ENCODE measurements at places on chromosomes 16 and 17.
A peak's percentile ranks its signal among the peaks of the same experiment; 100 is the strongest.

DNA sequence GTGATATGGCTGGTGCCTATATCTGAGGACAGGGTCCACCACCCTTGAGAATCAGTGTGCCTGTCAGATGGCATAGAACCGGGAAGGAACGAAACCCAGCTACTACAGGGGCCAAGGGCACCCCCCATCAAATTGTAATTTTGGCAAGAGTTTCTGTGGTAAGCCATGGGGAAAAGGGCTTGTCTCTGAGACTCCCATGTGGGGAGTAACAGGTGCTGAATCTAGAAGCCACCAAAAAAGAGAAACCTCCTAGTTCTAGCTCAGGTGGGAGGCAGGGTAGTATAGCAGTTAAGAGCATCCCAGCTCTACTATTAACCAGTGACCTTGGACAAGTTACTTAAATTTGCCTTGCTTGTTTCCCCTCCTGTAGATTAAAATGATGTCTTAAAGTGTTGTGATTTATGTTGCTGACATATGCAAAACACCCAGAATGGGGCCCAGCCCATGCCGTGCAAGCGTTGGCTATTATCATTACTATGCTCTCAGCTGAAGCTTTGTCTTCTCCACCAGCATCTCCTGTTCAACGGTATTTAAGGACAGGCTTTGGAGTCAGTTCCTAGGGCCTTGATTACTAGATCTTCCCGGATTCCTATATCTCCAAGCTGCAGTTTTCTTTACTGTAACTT lies 210.7 kb upstream of the NLRP1 start:
- no peak for DNase-seq

GRCh38 chr17:16986391-16986790 lies 14.5 kb upstream of the TNFRSF13B start:
- DNase-seq: no peak

DNA sequence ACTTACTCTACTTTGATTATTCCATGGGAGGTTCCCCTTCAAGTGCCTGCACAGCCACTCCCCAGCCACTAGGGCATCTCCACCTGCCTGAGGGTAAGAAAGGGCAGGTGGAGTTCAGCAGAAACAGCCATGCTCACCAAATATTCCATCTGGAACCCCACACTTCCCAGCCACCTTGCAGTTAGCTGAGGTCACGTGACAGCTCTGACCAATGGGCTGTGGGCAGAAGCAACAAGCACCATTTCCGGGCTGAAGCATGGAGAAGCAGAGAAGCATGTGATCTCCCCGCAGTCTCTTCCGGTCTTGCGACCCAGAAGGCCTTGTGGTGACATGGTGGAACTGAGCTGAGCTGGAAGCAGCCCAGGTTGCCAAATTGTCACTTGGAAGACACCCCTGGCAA lies 108.6 kb downstream of the CCT6B start:
- no peak for DNase-seq

DNA sequence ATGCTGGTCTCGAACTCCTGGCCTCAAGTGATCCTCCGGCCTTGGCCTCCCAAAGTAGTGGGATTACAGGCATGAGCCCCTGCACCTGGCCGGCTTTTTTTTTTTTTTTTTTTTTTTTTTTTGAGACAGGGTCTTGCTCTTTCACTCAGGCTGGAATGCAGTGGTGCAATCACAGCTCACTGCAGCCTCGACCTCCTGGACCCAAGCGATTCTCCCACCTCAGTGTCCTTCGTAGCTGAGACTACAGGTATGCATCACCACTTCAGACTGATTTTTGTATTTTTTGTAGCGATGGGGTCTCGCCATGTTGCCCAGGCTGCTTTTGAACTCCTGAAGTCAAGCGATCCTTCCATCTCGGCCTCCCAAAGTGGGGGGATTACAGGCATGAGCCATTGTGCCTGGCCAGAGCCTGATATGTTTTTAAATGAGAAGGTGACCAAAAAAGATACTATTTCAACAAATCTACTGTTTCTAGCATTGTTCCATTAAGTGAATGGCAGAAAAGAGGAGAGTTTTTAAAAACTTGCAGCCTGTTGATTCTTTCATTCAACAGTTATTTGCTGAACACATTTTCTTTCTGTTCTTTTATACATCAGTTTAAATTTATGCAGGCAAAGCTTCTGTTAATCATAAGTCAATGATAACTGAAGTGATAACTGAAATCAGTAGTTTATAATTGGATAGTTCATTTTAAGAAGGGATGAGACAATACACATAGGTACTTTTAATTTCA lies 3.2 kb upstream of the SRSF1 start:
- no peak for DNase-seq

DNA sequence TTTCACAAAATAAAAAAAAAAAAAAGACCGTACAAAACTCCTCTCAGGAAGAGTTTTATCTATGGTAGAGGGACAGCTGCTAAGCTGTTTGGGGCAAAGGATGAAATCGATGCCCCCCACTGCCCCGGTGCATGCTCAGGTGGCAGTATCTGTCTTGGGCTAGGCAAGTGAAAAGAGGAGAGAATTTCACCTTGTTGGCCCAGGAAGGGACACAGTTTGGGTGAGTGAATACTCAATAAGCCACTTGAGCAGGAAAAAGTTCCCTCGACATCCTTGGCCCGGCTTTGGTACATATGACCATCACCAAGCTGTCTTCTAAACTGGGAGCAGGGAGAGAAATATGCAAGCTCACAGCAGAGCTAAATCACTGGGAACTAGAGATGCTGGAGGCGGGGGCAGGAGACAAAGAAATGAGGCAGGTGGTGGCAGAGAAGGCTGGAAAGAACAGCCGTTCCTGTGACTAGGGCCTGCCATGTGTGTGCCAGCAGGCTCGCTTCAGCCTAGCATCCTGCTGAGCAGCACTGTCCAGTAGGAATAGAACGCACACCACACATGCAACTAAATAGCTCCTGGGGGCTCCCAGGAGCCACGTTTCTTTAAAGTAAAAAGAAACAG lies 8.2 kb upstream of the EIF1 start:
- DNase-seq: no peak

- DNase-seq: no peak
Measured at GRCh38 chr16:85105475-85105874, 6.8 kb downstream of the CIBAR2 start.

DNA sequence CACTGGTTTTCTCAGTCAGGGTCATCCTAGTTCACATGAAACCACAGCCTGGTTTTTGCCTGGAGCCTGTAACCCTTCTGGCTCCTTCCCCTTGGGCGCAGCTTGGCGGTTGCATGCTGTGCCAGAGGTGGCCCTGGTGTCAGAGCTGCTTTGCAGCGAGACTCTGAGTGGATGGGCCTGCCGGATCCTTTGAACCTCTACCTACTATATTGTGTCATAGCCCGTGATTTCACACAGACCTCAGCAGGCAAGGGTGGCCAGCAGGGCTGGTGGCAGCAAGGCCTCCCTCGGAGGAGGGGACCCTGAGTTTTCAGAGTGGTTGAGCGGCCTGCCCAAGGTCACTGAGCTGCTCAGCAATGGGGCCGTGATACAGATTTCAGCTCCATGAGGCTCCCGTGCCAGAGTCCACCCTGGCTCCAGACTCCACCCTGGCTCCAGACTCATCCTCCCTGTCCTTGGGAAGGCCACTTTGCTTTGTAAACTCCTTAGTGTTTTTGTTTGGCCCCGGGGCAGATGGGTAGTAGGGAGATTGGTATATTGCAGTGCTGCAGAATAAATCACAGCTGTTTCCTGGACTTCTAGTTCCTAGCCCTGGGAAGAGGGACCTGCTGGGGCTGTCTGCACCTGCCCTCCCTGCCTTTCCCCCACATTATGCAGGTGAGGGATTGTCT lies 9.7 kb downstream of the MPRIP start:
- DNase-seq: no peak

- DNase-seq: no peak
Measured at GRCh38 chr17:43598357-43599045, 52.4 kb upstream of the ETV4 start.

DNA sequence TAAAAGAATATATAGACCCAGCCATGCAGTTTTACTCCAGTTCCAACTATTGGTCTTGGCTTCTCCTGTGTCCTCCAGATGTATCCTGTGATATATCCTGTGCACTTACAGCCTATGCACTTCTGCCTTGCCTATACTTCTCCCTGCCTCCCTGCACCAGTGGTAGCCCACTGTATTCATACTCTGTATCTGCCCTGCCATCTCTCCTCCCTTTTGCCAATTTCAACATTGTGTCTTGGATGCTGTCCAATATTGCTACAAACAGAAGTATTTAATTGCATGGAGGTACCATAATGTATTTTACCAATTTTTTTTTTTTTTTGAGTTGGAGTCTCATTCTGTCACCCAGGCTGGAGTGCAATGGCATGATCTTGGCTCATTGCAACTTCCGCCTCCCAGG lies 242.7 kb downstream of the HAPSTR1 start:
- DNase-seq: no peak

- peak; percentile 21 for DNase-seq
Measured at GRCh38 chr17:59154292-59154720, 680 bp downstream of the SKA2 start.

All from GM10248 (cell line).